Activated CD4-positive, alpha-beta T cell treated with anti-CD3 and anti-CD28 coated beads, Interleukin-2, amount 50 U/mL, for 24 hours (primary cell): ENCODE measurements at places on chromosomes 6 and 20.
A peak's percentile ranks its signal among the peaks of the same experiment; 100 is the strongest.

GRCh38 chr6:98056955-98057354 is 773.9 kb upstream of the MMS22L start:
- no peak for DNase-seq

DNA sequence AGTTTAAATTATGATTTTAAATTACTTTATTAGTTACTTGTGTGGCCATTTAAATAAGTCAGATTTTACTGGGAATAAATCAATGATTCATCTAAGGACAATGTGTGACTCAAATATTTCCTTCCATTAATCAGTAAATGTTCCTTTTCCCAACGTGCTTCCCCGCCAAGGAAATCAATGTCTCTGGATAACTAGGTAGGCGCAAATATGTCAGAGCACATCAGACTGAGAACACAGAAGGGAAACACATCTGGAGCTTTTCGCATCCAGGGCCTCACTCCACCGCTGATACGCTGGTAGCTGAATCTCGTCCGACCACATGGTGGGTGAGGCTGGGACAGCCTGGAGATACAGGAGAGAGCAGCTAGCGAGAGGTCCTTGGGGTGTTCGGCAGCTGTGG is 56.4 kb upstream of the RPS6KA2 start:
- DNase-seq = no peak

- DNase-seq = no peak
Measured at GRCh38 chr20:59822291-59823029, 111.0 kb downstream of the SYCP2 start.

- no peak for DNase-seq
Measured at GRCh38 chr20:33431797-33432381, 11.7 kb downstream of the SNTA1 start.

- no peak for DNase-seq
Measured at GRCh38 chr20:1373614-1374013, 19.2 kb downstream of the FKBP1A start.

- no peak for DNase-seq
Measured at GRCh38 chr6:123803504-123804013, at the start of gene NKAIN2. Gene NKAIN2 (plus strand): TSS chr6:123803865.

DNA sequence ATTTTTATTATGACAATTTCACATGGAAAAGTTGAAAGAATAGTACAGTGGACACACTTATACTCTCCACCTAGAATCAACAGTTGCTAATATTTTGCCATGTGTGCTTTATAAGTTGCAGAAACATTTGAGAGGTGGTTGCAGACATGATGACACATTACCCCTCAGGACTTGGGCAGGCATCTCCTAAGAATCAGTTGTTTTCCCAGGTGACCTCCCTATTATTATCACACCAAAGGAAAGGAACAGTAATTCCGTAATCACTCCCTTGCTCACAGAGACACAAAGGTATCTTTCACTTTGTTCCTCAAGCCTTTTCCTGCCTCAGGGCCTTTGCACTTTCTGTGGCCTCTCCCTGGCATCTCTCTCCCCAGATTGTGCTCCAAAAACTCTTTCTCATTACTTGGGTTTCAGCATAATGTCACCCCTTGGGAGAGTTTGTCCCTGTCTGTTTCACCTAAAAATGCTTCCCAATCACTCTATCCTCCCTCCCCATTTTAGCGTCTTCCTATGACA is 5.9 kb upstream of the SULF2 start:
- no peak for DNase-seq

DNA sequence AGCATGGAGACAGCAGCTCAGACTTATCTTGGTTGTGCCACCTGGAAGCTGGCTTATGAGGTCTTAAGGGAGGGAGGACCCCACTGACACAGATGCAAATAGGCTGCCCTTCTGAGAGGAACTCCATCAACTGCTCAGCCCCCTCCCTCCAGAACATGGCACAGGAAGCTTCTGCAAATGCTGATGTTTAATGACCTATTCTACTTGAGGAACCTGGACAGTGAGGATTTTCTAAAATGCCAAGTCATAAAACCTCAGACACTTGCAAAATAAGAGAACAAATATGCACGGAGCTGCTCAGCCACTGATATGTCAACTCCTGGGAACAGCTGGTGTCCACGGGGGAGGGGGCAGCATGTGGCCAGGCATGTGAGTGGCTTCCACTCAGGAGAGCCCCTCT is 3.5 kb downstream of the CST9 start:
- DNase-seq = no peak

GRCh38 chr20:46073443-46073842 is 16.3 kb downstream of the NCOA5 start:
- no peak for DNase-seq

DNA sequence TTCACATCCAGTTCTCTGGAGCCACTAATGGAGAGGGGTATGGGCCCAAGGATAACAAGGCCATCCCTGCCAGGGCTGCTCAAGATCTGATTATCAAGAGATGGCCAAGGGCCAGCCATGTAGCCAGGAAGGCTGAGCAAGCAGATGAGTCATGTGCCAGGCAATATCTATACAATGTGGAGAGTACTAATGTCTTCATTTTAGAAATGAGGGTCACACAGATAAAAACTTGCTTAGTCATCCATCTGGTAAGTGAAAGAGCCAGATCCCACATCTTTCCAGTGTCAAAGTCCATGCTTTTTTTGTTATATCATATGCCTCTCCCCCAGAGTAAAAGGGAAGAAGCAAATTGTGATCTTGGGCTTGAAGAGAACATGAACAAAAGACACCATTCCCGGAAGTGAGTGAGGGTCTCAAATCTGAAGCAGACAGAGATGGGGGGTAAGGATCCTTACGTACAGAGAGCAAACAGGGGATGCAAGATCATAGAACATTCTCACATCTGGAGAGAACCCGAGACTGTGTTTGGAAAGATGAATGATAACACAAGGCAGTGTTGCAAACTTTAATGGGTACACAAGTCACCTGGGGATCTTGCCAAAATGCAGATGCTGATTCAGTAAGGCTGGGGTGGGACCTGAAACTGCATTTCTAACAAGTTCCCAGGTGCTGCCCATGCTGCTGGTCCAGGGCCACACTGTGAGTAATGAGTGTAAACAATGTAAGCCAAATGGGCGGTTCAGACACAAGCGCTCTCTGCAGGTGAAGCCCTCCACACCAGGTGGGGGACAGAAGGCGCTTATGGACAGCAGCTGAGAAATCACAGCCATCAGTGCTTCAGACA is 20.0 kb upstream of the GSTA3 start:
- DNase-seq = no peak

DNA sequence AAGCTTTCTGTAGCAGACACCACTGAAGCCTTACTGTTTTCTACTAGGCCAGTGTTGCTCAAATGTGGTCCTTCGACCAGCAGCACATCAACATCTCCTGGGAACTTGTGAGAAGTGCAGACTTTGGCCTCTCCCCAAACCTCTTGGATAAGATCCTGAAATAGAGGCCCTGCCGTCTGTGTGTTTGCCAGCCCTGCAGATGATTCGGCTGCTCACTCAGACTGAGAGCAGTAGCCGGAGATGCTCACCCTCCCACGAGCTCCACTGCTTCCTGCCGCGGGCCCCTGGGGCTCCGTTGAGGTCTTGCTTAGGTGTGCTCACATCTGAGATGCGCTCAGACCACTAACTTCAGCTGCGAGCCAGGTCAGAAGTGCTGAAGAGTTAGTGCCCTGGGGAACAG is 129.5 kb upstream of the SSTR4 start:
- DNase-seq = no peak

- DNase-seq = no peak
Measured at GRCh38 chr20:7291946-7292345, 524.5 kb downstream of the BMP2 start.

DNA sequence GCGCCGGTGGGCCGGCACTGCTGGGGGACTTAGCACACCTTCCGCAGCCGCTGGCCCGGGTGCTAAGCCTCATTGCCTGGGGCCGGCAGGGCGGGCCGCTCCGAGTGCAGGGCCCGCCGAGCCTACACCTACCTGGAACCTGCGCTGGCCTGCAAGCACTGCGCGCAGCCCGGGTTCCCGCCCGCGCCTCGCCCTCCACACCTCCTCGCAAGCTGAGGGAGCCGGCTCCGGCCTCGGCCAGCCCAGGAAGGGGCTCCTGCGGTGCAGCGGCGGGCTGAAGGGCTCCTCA is 10.7 kb upstream of the MPC1 start:
- no peak for DNase-seq

DNA sequence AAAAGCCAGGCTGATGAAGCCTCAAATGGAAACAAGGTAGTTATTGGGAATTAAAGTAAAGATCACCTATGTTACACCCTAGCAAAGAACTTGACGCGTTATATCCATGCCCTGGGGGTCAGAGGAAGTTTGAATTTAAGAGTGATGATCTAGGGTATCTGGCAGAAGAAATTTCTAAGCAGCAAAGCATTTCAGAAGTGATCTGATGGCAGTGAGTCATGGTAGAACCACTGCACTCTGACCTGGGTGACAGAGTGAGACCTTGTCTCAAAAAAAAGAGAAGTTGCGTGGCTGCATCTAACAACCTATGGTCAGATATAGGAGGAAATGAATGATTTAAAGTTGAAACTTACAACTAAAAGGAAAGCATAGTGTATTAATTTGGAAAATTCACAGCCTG is 45.2 kb downstream of the SCP2D1 start:
- DNase-seq = no peak

DNA sequence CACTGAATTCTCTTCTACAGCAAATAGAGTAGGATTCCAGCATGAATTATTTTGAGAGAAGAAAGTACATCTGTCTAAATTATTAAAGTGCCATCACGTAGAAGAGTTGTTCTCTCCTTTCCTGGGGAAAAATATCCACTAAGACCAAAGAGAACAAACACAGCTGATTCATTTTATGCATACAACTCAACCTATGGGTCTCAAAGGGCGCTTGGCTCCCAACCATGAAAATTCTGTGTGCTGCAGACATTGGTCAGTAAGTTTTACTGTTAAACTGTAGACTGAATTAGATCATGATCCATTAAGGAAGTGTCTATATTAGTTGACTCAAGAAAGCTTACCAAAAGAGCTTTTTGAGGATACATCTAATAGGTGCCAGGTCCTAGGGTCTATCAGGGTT is 83.5 kb downstream of the FRK start:
- DNase-seq = no peak

- DNase-seq = peak; percentile 38
Measured at GRCh38 chr6:27312146-27312949, at the start of gene POM121L2. Gene POM121L2 (minus strand): TSS chr6:27312273. CDS start chr6:27312170, 103 bp downstream.

- DNase-seq = no peak
Measured at GRCh38 chr6:154786144-154786868, 53.1 kb downstream of the SCAF8 start.

GRCh38 chr20:39812116-39812515 is 850.0 kb downstream of the DHX35 start:
- no peak for DNase-seq

DNA sequence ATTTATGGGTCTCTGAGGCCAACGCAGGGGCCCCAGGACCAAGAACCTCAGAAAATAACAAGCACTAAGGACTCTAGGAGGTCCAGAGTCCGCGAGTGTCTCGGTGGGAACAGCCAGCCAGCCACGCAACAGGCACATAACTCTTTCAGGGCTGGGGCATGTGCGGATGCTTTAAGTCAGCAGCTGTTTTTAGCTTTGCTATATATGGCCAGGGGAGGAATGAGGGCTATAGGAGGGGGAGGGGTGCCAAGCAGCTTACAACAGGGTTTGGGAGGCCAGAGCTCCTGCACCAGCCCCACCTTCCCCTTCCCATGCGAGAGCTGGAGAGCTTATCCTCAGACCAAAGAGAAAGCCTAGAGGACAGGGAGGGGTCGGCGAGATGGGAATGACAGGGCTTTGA is 6.2 kb downstream of the JPH2 start:
- no peak for DNase-seq

DNA sequence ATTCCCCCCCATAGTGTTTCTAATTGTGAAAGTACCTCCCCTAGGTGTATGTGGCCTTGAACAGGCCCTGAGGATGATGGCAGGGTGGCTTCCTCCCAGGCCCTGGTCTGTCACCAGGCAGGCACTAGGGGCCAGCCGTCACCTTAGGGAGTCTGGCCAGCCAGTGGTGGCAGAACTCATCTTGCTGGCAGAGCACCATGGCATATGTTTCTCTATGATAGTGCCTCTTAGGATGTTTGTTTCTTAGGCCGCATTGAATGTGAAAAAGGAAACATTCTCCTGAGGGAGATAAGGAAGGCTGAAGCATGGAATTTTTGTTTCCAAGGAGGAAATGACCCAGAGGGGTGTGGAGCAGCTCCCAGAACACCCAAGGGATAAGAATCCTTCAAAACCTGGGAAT is 45.2 kb upstream of the KLHL31 start:
- DNase-seq = no peak

- peak; percentile 68 for DNase-seq
Measured at GRCh38 chr6:30828027-30828962, 56.0 kb upstream of the DDR1 start.

DNA sequence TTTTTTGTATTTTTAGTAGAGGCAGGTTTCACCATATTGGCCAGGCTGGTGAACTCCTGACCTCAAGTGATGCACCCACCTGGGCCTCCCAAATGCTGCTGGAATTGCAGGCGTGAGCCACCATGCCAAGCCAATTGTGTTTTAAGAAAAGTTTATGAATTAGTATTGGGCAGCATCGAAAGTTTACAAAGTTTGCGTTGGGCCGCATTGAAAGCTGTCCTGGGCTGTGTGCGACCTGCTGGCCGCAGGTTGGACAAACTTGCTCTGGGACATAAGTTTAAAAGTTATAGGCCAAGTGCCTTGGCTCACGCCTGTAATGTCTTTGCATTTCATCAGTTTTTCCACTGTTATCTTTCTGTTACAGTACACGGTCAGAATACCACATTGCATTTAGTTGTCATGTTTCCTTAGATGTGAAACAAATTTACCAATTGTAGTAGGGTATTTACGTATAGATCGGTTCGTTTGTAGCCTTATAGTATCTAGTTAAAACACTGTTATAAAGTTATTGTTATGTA is 39.5 kb downstream of the ASXL1 start:
- DNase-seq = no peak

DNA sequence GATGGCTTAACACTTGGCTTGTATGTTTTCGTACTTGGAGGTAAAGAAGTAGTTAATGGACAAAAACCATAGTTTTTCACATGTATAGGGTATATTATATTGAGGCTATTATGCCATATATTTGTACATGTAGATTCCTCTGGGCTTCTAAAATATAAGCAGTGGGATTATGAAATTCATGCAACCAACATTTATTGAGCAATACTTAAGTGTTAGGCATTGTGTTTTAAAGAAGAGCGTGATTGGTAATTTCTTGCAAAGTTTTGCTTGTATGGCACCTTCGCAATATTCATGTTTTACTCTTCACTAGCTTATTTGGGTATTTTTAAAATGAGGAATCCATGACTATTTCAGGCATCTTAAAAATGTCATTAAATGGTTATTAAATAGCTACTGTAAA is 2.5 kb downstream of the TULP4 start:
- no peak for DNase-seq

- DNase-seq = no peak
Measured at GRCh38 chr6:142756215-142756630, 188.8 kb downstream of the HIVEP2 start.

DNA sequence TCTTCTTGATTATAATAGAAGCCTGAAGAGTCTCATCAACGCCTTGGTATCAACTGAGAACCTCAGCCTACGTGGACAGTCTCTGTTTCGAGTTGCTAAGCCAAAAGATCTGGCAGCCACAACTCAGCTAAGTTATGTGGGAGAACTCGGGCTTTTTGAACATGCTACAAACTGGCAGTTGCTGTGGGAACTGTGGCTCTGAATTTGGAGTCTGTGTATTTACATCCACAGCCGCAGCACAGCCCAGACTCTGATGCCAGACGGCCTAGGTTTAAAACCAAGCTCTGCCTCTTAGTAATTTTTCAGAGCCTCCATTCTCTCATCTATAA is 35.8 kb downstream of the RIPOR2 start:
- peak; percentile 56 for DNase-seq
